ENCODE measurements at places on chromosomes 3 and 15.

- H3K36me3 ChIP-seq: no peaks in the 10 kb centered on the region
- no peak for DNase-seq
- H3K4me1 ChIP-seq: peaks cover 31% of the 10 kb centered on the region
- no peaks in the 10 kb centered on the region for H3K27me3 ChIP-seq
- H3K27ac ChIP-seq: peak overlapping the region; percentile 94
Measured at GRCh38 chr15:68365770-68366169, 66.2 kb downstream of the ITGA11 start.

- DNase-seq: no peak
- no peak overlapping the region for H3K27ac ChIP-seq
- H3K36me3 ChIP-seq: no peaks in the 10 kb centered on the region
- no peak overlapping the region for H3K4me3 ChIP-seq
- no peaks in the 10 kb centered on the region for H3K27me3 ChIP-seq
Measured at GRCh38 chr3:38110314-38111050, 26.4 kb downstream of the ACAA1 start.

- no peaks in the 10 kb centered on the region for H3K27me3 ChIP-seq
- H3K4me1 ChIP-seq: no peaks in the 10 kb centered on the region
- DNase-seq: no peak
- H3K36me3 ChIP-seq: no peaks in the 10 kb centered on the region
Measured at GRCh38 chr15:61122647-61123375, 106.3 kb downstream of the RORA start.

GRCh38 chr15:89101302-89102193 is 13.3 kb downstream of the ABHD2 start:
- no peak overlapping the region for H3K4me3 ChIP-seq
- no peaks in the 10 kb centered on the region for H3K36me3 ChIP-seq
- peak; percentile 44 for DNase-seq
- no peaks in the 10 kb centered on the region for H3K27me3 ChIP-seq
- H3K27ac ChIP-seq: no peak overlapping the region

DNA sequence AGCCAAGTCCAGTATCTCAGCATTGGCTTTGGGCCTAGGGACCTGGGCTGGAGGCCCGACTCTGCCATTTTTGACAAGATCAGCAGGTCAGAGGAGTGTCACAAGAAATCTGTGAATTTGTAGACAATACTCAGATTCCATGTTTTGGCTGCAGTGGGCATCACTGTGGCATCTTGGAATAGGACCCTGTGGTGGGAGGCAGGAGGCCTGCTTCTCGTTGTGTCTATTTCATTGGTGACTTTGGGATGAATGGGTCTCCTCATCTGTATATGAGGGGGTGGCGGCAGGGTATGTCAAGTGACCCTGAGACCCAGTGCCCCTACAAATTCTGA is 3.3 kb downstream of the C15orf39 start:
- peaks cover 34% of the 10 kb centered on the region for H3K36me3 ChIP-seq
- H3K27ac ChIP-seq: no peak overlapping the region
- H3K4me1 ChIP-seq: peaks cover 33% of the 10 kb centered on the region
- no peak overlapping the region for H3K4me3 ChIP-seq

DNA sequence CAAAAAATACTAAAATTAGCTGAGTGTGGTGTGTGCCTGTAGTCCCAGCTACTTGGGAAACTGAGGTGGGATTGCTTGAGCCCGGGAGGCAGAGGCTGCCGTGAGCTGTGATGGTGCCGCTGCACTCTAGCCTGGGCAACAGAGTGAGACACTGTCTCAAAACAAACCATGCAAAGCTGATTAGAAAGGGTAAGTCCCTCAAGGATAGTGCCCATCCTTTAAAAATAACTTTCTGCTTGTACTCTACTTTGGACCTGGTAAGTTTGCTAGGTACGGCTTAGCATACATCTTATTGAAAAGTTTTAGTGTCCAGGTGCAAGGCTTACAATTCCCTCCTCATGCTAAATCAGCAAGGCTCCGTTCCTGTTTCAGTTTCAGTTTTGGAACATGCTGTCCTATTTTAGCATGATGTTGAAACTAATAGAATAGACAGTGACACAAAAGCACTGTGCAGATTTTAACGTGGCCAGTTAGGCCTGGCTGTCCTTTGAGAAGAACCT is 21.4 kb downstream of the FEM1B start:
- H3K4me1 ChIP-seq: peaks cover 7% of the 10 kb centered on the region
- H3K4me3 ChIP-seq: no peak overlapping the region
- peak overlapping the region; percentile 21 for H3K27ac ChIP-seq
- no peaks in the 10 kb centered on the region for H3K36me3 ChIP-seq

DNA sequence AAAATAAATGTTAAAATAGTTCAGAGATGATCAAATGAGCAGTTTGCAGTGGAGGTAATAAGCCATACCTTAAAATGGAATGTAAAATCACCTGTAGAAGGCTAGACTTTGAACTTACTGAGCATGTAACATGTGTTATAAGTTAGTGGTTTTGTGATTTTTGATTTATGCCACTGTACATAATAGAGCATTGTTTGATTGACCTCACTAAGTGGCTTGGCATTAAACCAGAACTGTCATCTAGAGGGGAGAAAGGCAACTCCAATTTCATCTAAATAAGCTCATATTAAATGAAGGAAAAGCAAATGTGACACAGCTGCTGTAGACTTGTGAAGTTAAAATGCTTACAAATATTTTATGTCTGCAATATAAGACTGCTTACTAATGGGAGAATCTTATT is 387.9 kb downstream of the ZIC1 start:
- H3K27ac ChIP-seq: no peak overlapping the region
- DNase-seq: no peak
- H3K4me3 ChIP-seq: no peak overlapping the region
- no peaks in the 10 kb centered on the region for H3K27me3 ChIP-seq
- H3K4me1 ChIP-seq: no peaks in the 10 kb centered on the region
- no peaks in the 10 kb centered on the region for H3K36me3 ChIP-seq

GRCh38 chr3:55719006-55719405 is 231.9 kb upstream of the WNT5A start:
- no peaks in the 10 kb centered on the region for H3K27me3 ChIP-seq
- H3K4me3 ChIP-seq: no peak overlapping the region
- H3K4me1 ChIP-seq: no peaks in the 10 kb centered on the region
- H3K27ac ChIP-seq: no peak overlapping the region

GRCh38 chr3:71067977-71068654 is 515.4 kb downstream of the FOXP1 start:
- no peaks in the 10 kb centered on the region for H3K36me3 ChIP-seq
- no peak for DNase-seq
- H3K4me3 ChIP-seq: no peak overlapping the region
- H3K4me1 ChIP-seq: peaks cover 35% of the 10 kb centered on the region
- H3K27me3 ChIP-seq: no peaks in the 10 kb centered on the region
- no peak overlapping the region for H3K27ac ChIP-seq

- DNase-seq: no peak
- no peak overlapping the region for H3K27ac ChIP-seq
- no peaks in the 10 kb centered on the region for H3K27me3 ChIP-seq
- H3K4me3 ChIP-seq: no peak overlapping the region
Measured at GRCh38 chr3:25849641-25850385, 59.9 kb downstream of the OXSM start.

DNA sequence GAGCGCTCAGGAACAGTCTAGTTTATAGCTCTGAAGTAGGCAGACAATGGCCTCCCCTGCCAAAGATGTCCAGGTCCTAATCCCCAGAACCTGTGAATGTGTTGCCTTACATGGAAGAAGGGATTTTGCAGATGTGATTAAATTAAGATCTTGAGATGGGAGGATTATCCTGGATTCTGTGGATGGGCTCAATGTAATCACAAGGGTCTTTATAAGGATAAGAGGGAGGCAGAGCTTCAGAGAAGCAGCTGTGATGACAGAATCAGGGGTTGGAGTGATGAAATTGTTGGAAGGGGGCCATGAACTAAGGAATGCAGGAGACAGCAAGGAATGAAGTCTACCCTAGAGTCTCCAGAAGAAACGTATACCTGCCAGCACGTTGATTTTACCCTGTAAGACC is 14.0 kb upstream of the GK5 start:
- no peak overlapping the region for H3K4me3 ChIP-seq
- no peaks in the 10 kb centered on the region for H3K27me3 ChIP-seq
- no peaks in the 10 kb centered on the region for H3K36me3 ChIP-seq
- H3K4me1 ChIP-seq: no peaks in the 10 kb centered on the region
- H3K27ac ChIP-seq: no peak overlapping the region

- peak; percentile 79 for DNase-seq
- peak overlapping the region; percentile 92 for H3K27ac ChIP-seq
- peaks cover 49% of the 10 kb centered on the region for H3K4me1 ChIP-seq
- H3K36me3 ChIP-seq: no peaks in the 10 kb centered on the region
Measured at GRCh38 chr3:127044996-127045395, 62.1 kb downstream of the PLXNA1 start.

- no peak for DNase-seq
- no peaks in the 10 kb centered on the region for H3K4me1 ChIP-seq
- no peaks in the 10 kb centered on the region for H3K27me3 ChIP-seq
- H3K36me3 ChIP-seq: no peaks in the 10 kb centered on the region
- no peak overlapping the region for H3K4me3 ChIP-seq
- H3K27ac ChIP-seq: no peak overlapping the region
Measured at GRCh38 chr3:101182734-101183133, 137.6 kb downstream of the IMPG2 start.

DNA sequence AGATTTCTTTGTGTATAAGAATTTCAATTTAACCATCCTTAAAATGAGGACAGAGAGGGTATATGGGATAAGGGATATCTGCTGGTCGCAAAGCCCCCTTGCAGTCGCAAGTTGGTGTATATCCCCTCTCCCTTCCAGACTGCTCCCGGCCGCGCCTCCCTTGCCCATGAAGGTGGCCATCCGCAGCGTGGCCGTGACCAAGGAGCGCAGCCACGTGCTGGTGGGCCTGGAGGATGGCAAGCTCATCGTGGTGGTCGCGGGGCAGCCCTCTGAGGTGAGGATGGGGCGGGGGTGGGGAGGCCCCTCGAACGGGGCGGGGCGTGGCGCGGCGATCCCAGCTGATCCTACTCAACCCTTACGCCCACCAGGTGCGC is 29.4 kb downstream of the NBEAL2 start:
- no peak overlapping the region for H3K27ac ChIP-seq
- DNase-seq: no peak
- H3K27me3 ChIP-seq: no peaks in the 10 kb centered on the region
- H3K36me3 ChIP-seq: no peaks in the 10 kb centered on the region
- H3K4me3 ChIP-seq: no peak overlapping the region
- peaks cover 10% of the 10 kb centered on the region for H3K4me1 ChIP-seq

DNA sequence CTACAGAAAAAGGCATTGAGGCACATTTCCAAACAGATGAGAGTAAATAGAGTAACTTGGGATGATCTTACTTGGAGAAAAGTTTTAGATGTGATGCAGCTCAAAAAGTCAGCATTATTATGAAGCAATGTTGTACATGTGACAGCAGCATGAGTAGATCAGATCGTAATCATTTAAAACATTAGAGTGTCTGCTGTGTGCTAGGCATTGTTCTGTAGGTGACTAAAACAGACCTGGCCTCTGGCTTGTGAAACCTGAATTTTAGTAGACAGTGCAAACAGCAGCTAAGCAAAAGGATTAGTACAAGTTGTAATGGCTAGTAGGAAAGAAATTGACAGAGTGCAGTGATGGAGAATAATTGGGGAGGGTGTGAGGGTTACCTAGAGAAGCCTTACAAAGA is 15.1 kb downstream of the UBE2E1 start:
- H3K27me3 ChIP-seq: no peaks in the 10 kb centered on the region
- no peak overlapping the region for H3K4me3 ChIP-seq
- peaks cover 24% of the 10 kb centered on the region for H3K4me1 ChIP-seq
- no peaks in the 10 kb centered on the region for H3K36me3 ChIP-seq
- H3K27ac ChIP-seq: no peak overlapping the region
- DNase-seq: no peak

DNA sequence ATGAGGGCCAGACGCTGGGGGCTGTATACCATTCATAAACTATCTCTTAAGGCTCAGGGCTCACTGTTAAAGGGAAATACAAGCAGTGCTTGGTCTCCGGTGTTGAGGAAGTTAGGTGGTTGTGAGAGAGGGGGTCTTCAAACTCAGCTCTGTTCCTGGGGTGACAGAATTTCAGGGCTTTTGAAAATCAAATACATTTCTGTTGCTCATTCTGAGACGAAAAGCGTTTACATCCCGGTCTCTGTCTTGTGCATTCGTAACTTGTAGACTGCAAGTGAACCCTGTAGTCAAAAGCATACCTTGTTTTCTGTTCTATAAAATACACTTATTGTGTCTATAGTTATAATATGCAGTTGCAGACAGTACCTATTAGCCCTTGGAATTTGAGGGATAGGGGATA is 1.7 kb downstream of the SLCO3A1 start:
- DNase-seq: no peak
- H3K36me3 ChIP-seq: no peaks in the 10 kb centered on the region
- no peak overlapping the region for H3K4me3 ChIP-seq

DNA sequence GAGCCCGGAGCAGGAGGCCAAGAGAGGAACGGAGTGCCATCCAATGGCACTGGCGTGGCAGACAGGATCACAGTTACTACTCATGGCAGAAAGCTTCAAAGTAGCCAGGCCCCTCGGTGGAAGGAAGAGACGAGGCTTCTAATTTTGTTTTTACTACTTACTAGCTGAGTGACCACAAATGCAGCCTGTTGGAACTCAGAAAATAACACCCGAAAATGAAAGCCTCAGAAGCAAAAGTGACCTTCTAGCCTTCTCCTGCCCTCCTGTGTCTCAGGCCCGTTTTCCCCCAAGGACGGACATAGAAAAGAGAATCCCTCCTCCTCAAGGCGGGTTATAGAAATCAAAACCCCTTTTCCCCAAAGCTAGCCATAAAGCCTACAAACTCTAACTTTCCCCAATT is 9.9 kb upstream of the STRA6 start:
- H3K27ac ChIP-seq: no peak overlapping the region
- H3K4me3 ChIP-seq: no peak overlapping the region
- DNase-seq: no peak
- peaks cover 4% of the 10 kb centered on the region for H3K4me1 ChIP-seq

GRCh38 chr3:869269-869668 is 223.6 kb upstream of the CNTN6 start:
- no peaks in the 10 kb centered on the region for H3K4me1 ChIP-seq
- H3K27me3 ChIP-seq: no peaks in the 10 kb centered on the region
- no peak for DNase-seq
- H3K4me3 ChIP-seq: no peak overlapping the region

DNA sequence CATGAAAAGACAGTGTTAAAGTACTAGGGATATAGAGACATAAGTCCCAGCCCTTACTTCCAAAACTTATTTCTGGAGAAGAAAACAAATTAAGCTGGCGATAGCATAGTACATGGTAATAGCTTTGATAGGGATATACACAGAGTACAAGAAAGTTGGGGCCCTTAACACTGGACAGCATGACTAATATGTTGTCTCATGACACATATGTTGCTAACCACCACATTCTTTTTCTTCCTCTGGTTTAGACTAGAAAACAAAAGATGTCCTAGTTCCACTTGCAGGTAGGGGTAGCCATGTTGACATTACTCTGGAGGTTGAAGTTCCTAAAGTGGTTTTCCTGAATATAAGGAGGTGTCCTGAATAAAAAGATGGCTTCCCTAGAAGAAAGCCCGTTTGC is 75.3 kb downstream of the RFX7 start:
- no peaks in the 10 kb centered on the region for H3K4me1 ChIP-seq
- H3K27me3 ChIP-seq: no peaks in the 10 kb centered on the region
- no peak overlapping the region for H3K4me3 ChIP-seq
- H3K36me3 ChIP-seq: no peaks in the 10 kb centered on the region
- H3K27ac ChIP-seq: no peak overlapping the region
- DNase-seq: no peak

All from thyroid gland (tissue), 4 donors.